ENCODE measurements at places on chromosomes 12 and 14. TPM values are rescaled to one million over a fixed set of nuclear protein-coding genes. Genes with fewer than 3 reads are reported as not detected.

PLCZ1 gene
- total RNA-seq, result not detected

HNF1A gene
- not detected for total RNA-seq

MFAP5 gene
- total RNA-seq, result 23.7 TPM

OAS1 gene
- 4.7 TPM for total RNA-seq

DNAJC22 gene
- total RNA-seq, result not detected

SIX6 gene
- total RNA-seq, result not detected

FOXA1 gene
- not detected for total RNA-seq

KRT1 gene
- not detected for total RNA-seq

PROX2 gene
- not detected for total RNA-seq

MIP gene
- 0.32 TPM for total RNA-seq

CCDC184 gene
- total RNA-seq, result 0.54 TPM

APOF gene
- not detected for total RNA-seq

MSI1 gene
- total RNA-seq, result 5.3 TPM

GRCh38 chr12:52207106-52207505 is 15.3 kb upstream of the KRT80 start:
- peaks cover 26% of the 10 kb centered on the region for H3K4me1 ChIP-seq
- H3K27ac ChIP-seq, result no peak overlapping the region
- no peak overlapping the region for H3K4me3 ChIP-seq
- DNase-seq, result no peak
- H3K27me3 ChIP-seq, result no peaks in the 10 kb centered on the region
- no peaks in the 10 kb centered on the region for H3K36me3 ChIP-seq

- no peak overlapping the region for H3K4me3 ChIP-seq
- H3K36me3 ChIP-seq, result no peaks in the 10 kb centered on the region
- H3K4me1 ChIP-seq, result no peaks in the 10 kb centered on the region
- no peak for DNase-seq
Measured at GRCh38 chr12:12068751-12069150, 2.0 kb upstream of the BCL2L14 start.

DNA sequence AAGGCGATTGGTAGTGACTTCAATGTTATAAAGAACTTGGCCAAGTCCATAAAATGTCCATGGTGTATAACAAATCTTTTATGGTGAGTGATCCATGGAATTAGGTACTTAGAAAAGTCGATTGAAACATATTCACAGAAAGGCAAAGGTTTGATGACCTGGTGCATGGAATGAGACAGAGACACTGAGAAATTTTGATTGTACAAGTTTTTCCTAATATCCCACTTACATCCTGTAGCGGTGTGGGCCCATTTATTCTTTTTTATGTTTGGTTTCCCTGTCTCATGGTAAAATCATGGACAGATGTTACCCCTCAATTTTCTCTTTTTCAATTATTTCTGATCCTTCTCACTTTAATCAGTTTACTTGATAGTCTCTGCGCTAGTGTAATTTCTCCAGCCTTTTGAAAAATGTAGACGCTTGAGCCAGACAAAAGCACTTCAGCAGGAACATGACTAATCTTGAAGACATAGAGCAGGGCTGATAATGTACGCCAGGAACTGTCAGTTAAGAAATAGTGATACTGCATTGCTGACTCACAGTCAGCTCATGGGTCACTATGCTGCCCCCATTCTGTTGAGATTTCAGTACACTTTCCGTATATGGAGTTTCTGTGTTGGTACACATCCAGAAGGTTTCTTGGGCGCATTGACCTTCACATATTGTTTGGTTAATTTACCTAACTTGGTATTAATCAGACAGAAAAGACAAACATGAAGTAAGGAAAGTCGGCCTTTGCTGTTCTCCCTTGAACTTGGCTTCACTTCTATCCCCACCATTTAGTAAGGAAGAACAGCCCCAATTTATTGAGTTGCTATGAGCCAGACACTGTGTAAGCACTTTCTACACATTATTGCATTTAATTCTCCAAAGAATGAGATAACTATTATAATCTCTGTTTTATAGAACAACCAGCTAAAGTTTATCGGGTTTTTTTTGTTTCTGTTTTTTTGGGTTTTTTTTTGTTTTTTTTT is 841.7 kb downstream of the DIO2 start:
- H3K36me3 ChIP-seq, result no peaks in the 10 kb centered on the region
- H3K4me1 ChIP-seq, result no peaks in the 10 kb centered on the region
- H3K27ac ChIP-seq, result no peak overlapping the region
- H3K4me3 ChIP-seq, result no peak overlapping the region
- no peaks in the 10 kb centered on the region for H3K27me3 ChIP-seq

DNA sequence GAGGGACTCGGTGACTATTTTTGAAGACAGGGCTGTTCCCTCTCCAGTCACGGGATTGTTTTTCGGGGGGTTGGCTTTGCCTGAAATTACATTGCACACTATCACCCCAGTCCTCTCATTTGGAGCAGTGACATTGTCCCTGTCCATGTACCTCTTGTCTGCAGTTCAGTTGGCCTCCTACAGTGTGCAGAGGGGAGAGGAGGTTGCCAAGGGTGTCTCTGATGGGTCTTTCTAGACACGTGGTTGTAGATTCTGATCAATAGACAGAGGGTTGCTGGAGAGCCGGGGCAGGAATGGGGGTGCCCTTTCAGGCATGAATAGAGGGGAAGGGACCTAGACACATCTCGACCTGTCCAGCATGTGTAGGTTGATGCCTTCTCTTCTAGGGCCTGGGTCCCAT is 1.2 kb downstream of the TMEM120B start:
- H3K4me1 ChIP-seq, result peaks cover 29% of the 10 kb centered on the region
- H3K36me3 ChIP-seq, result no peaks in the 10 kb centered on the region
- no peak overlapping the region for H3K4me3 ChIP-seq
- peak overlapping the region; percentile 28 for H3K27ac ChIP-seq
- DNase-seq, result no peak

- no peak overlapping the region for H3K27ac ChIP-seq
- DNase-seq, result no peak
- H3K36me3 ChIP-seq, result no peaks in the 10 kb centered on the region
- H3K4me3 ChIP-seq, result no peak overlapping the region
- peaks cover 68% of the 10 kb centered on the region for H3K4me1 ChIP-seq
Measured at GRCh38 chr14:24938593-24938992, 111.4 kb downstream of the STXBP6 start.

DNA sequence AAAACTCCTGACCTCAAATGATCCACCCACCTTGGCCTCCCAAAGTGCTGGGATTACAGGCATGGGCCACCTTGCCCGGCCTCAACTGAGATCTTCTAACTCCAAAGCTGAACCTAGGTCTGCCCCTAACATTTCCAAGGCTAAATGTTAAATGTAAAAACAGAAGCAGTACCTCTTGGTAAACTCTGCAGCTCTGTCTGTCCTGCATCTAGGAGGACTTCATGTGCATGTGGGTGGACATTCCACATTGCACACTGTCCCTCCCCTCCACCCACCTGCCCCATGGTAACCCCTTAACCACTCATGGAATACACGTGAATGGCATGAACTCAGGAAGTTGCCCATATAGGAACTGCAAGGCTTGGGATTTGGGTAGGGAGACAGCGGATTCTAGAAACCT is 33.1 kb downstream of the SNX6 start:
- no peak overlapping the region for H3K27ac ChIP-seq
- no peak overlapping the region for H3K4me3 ChIP-seq
- DNase-seq, result no peak
- H3K27me3 ChIP-seq, result no peaks in the 10 kb centered on the region
- peaks cover 5% of the 10 kb centered on the region for H3K4me1 ChIP-seq

- no peaks in the 10 kb centered on the region for H3K27me3 ChIP-seq
- H3K4me1 ChIP-seq, result peaks cover 6% of the 10 kb centered on the region
- peak; percentile 81 for DNase-seq
- H3K36me3 ChIP-seq, result peaks cover 3% of the 10 kb centered on the region
- peak overlapping the region; percentile 93 for H3K27ac ChIP-seq
- H3K4me3 ChIP-seq, result peak overlapping the region; percentile 31
Measured at GRCh38 chr12:120249875-120250795, 15.4 kb downstream of the PXN start.

DNA sequence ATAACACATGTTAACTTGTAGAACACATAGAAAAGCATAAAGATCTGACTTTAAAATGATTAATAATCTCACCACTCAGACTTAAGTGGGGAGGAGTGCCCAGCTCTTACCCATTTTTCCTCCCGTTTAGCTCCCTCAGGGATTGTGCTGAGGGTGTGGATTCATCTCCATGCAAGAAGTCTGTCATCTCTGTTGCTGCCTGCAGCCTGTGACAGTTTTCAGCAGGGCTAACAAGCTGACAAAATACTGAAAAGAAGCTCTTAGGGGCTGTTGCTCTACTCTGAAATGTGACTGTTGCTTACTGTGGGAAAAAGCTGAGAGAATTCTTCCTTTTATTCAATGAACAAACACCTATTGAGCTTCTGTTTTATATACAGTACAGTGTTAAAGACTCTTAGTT is 216.2 kb downstream of the CPNE8 start:
- no peak overlapping the region for H3K4me3 ChIP-seq
- H3K4me1 ChIP-seq, result no peaks in the 10 kb centered on the region
- H3K36me3 ChIP-seq, result peaks cover 16% of the 10 kb centered on the region

DNA sequence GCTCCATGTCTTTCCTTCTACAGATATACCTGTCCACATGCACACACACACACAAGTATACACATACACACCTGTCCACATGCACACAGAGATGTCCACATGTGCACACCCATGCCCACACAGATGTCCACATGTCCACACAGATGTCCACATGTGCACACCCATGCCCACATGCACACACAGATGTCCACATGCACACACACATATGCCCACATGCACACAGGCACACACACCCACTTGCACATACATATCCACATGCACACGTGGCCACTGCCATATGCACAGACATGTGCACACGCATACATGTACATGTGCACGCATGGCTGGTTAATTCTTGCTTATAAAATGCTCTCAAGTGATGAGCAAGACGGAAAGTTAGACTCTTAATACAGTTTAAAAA is 32.2 kb downstream of the ELK3 start:
- H3K4me1 ChIP-seq, result peaks cover 52% of the 10 kb centered on the region
- no peak overlapping the region for H3K27ac ChIP-seq
- no peaks in the 10 kb centered on the region for H3K27me3 ChIP-seq
- DNase-seq, result no peak

- peaks cover 91% of the 10 kb centered on the region for H3K36me3 ChIP-seq
- H3K27ac ChIP-seq, result no peak overlapping the region
- H3K27me3 ChIP-seq, result no peaks in the 10 kb centered on the region
- no peak overlapping the region for H3K4me3 ChIP-seq
- H3K4me1 ChIP-seq, result peaks cover 9% of the 10 kb centered on the region
- DNase-seq, result no peak
Measured at GRCh38 chr14:91215381-91215780, 29.1 kb downstream of the GPR68 start.

DNA sequence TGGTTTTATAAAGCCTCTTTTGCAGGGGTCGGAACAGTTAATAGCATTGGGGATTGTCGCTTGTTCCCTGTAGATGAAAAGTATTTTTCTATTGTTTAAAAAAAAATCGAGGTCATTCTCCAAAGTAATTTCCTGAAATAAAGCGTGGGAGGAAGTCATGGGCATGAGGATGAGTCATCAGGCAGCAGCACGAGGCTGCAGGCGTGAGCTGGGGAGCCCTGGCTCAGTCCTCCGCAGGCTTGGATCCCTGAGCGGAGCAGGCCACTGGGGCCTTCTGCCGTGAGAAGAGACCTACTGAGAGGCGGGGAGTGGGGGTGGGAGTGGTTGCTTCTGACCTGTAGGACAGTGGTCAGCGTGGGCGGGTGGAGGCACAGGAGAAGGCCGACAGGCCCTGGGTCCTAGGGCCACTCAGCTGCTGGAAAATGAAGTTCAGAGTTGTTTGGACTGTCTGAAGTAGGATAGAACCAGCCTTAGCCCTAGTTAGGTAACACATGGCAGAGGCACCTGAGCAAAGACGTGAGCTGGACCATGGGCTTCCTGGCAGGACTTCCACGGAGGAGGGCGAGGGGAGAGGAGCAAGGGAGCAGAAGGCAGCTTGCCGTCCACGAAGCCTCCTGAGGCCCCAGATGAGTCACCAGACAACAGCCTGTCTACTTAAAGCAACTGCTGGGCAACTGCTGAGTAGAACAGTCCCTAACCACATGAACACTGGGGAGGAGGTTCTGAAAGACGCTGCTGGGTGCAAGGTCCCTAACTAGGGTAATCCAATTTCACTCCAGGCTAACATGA is 21.1 kb upstream of the LGALS3 start:
- no peaks in the 10 kb centered on the region for H3K27me3 ChIP-seq
- peak; percentile 91 for DNase-seq
- peak overlapping the region; percentile 88 for H3K27ac ChIP-seq
- peaks cover 43% of the 10 kb centered on the region for H3K4me1 ChIP-seq
- H3K4me3 ChIP-seq, result no peak overlapping the region

- H3K36me3 ChIP-seq, result no peaks in the 10 kb centered on the region
- no peak for DNase-seq
- H3K4me1 ChIP-seq, result peaks cover 14% of the 10 kb centered on the region
- no peak overlapping the region for H3K4me3 ChIP-seq
- peak overlapping the region; percentile 19 for H3K27ac ChIP-seq
Measured at GRCh38 chr14:55306938-55307589, 35.8 kb downstream of the FBXO34 start.

DNA sequence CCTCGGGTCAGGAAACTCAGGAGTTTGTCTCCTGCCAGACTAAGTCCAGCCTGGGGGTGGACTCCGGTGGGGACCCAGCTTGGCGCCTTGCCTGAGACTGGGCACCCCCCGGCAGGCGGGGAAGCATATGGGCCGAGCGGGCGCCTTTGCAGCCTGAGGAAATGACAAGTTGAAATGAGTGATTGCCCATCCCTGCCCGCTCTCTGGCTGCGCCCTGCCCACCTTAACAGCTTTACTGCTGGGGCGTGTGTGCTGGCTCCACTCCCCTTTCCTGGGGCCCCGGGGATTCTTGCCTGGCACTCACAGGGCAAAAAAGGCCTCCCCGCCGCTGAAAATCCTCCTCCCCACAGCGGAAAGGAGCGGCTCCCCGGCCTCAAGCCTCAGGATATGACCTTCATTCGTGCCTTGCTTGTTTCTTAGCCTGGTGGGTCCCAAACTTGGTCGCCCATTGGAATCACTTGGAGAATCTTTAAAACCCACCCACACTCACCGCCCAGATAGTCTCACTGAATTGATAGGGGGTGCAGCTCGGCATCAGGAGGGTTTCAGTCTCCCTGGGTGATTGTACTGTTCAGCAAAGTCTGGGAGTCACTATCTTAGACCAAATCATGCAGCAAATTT is 1.5 kb downstream of the RFLNA start:
- no peak for DNase-seq
- H3K27me3 ChIP-seq, result peaks cover 2% of the 10 kb centered on the region
- H3K27ac ChIP-seq, result no peak overlapping the region
- H3K4me3 ChIP-seq, result no peak overlapping the region
- no peaks in the 10 kb centered on the region for H3K36me3 ChIP-seq
- H3K4me1 ChIP-seq, result peaks cover 22% of the 10 kb centered on the region

- peaks cover 18% of the 10 kb centered on the region for H3K27me3 ChIP-seq
- H3K27ac ChIP-seq, result no peak overlapping the region
- H3K4me1 ChIP-seq, result no peaks in the 10 kb centered on the region
- H3K36me3 ChIP-seq, result no peaks in the 10 kb centered on the region
Measured at GRCh38 chr14:95664066-95664465, 22.2 kb upstream of the TCL1B start.
